ENCODE measurements at places on chromosomes 2 and 18.

- DNase-seq: no peak
Observed at GRCh38 chr2:130976591-130977237, 116.5 kb downstream of the FAM168B start.

DNA sequence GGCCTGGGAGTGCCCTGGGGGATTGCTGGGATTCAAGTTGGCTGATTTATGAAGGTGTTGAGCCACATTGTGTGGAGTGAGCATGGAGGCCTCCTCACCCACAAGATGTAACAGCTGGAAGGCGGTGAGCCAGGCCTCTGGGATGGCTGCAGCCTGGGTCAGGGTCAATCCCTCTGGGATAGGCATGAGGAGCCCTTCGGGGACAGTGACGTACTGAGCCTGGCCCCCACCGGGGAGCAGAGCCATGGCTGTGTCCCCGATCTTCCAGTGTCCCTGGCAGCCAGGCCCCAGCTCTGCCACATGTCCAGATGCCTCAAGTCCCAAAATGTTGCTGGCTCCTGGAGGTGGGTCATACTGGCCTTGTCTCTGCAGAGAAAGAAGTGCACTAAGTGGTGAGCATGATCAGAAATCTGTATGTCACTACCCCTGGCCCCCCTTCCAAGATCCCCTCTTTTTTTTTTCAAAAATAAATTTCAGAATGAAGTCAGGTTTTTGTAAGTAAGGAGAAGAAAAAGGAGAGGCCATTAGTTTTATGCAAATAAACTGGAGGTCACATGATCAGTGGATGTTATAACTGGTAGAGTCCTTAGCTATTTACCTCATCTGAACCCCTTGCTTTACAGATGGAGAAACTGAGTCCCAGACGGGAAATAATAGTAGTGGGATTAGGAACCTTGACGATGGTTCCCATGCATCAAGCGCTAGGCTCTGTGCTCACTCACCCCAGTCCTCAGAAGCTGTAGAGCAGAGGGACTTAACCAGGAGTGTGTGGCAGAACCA is 1.7 kb downstream of the TP53I3 start:
- DNase-seq: no peak

DNA sequence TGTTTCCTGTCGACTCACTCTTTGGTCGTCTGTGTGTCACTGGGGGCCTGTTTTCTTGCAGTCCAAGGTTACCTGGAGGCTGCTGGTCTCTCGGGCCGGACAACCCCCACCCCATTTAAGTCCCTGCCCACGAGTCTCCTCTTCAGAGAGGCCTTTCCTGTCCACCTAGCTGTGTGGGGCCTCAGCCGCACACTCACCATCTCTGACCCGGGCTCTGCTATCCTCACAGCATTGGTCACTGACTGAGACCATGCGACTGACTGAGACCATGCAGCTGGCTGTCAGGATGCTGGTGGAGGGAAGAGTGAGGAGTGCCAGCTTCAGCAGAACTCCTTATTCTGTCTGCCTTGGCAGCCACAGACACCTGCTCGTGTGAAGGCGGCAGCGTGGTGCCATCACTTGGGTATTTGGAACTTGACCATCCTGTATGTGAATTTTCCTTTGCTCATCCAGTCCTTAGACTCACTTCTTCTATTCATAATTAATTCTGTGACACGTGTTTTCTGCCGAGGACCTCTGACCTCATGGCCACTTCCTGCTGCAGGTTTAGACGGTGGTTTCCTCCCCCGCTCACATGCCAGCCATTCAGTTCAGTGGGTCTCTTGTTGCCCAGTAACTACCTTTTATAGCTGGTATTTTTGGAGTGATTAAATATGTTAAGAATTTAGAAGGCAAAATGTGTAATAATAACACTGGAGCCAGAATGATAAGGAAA is 47.5 kb upstream of the ASB1 start:
- DNase-seq: no peak

DNA sequence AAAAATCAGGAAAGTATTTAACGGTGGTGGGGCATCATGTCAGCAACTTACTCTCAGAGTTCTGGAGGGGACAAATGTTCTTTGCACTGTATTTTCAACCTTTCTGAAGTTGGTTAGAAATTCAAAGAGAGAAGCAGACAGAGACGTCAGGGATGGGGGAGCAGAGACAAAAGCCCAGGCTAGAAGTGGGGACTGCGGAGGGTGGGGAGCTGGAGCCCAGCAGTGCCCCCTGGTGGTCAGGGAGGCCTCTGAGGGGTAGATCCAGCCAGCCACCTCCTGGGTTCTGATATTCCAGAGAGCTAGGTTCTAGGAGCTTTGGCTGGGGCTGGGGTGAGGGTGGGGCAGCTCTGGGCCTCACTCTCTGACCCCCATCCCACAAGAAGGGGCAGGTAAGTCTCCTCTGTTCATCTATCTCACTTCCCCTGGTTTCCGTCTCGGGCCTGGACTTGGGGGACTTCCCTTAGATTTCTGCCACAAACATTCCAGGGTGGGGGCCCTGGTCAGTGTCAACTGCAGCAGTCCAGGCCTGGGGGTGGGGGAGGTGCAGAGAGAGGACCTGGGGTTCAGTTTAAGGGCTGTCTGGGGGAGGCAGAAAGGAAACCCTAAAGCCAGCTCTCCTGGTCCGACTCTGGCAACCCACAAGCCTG is 8.9 kb downstream of the TNS1 start:
- no peak for DNase-seq

DNA sequence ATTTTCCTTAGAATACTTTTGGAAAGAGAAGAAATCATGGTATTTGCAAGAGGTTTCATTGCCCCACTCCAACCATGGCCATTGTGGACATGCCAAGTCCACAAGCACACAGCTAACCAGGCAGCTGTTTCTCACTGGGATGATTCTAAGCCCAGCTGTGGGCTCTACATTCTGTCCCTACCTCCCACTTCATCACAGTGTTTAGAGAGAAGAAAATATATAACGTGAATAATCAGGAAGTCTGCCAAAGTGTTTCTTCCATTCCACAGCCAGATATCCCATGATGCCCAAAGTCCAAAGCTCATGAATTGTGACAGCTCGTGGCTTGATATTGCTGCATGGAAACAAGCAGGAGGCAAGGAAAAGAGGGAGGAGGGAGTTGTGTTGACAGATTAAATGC is 433.7 kb upstream of the GYPC start:
- DNase-seq: no peak

DNA sequence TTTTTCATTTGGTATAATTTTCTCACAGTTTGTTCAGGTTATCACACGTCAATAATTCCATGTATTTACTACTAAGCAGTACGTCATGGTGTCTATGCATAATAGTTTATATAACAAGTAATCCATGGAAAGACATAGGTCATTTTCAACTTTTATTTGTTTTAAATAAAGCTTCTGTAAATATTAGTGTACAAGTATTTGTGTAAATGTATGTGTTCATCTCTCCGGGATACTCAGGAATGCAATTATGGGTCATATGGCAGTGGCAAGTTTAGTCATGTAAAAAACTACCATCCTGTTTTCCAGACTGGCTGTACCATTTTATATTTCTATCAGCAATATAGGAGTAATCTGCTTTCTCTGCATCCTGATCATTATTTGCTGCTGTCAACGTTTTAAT is 231.1 kb upstream of the ZNF804A start:
- DNase-seq: no peak

DNA sequence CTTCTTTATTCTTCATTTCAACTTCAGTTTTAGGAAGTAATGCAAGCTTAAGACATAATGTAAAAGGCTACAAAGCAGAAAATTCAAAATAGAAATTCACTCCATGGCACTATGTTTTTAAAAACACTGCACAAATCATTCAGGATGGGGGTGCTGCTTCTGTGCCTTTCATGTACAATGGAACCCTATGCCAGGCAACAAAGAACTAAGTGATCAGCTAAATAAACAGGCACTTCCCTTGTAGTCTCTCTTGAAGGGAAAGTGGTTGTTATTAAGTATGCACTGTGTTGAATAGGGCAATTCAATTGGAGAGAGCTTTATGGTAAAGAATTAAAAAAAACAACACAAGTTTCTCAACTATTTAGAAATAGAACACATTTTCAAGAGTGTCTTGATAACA is 10.9 kb upstream of the ERBB4 start:
- DNase-seq: no peak

DNA sequence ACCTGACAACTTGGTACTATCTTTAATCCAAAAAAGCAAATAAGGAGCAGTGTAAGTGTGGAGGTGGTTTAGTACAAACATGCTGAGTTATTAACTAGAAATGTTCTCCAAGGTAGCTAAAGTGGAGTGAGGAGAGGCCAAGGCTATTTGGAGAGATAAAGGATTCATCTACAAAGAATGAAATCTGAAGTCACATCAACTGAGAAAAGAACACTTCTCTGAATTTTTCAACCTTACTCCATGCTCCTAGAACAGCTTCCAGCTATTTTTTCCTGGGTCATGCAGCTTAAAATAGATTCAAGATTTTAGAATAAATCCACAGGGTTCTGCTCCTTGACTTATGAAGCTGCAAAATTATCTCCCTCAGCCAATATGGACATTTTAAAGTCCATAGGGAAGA is 18.7 kb downstream of the IMMT start:
- DNase-seq: no peak

- no peak for DNase-seq
Observed at GRCh38 chr2:29281086-29281915, 166.1 kb downstream of the CLIP4 start.

DNA sequence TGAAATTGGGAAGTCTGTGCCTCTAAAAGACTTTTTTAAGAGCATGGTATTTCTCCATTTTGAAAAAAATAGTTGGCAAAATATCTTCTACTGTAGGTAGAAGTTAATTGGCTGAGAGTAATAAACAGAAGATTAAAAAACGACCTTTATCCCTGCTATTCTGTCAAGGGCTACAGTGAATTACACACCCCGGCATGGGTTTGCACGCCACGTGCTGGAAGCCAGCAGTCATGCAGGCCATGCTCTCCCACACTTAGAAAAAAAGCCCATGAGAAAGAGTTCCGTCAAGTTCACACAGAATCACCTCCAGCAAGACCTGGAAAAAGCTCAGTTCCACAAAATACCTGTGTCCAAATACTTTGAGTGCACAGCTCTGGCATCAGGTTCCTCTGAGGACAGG is 26.8 kb downstream of the FAM110C start:
- no peak for DNase-seq

DNA sequence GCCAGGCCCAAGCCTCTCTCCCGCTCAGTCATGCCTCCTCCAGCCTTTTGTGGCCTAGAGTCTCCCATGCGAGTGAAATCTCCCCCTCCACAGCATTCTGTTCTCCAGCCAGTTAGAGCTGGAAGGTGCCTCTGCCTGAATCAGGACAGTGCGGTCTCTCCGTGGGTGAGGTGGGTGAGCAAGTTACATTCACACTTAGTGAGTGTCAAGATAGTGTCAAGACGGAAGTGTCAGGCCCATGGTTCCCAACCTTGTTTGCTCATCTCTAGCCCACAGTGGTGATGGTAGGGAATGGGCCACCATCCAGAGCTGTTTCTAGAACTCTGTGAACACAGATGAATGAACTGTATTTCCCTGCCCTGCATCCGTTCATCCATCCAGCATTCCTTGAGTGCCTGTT is 59.5 kb downstream of the LPIN1 start:
- DNase-seq: no peak

DNA sequence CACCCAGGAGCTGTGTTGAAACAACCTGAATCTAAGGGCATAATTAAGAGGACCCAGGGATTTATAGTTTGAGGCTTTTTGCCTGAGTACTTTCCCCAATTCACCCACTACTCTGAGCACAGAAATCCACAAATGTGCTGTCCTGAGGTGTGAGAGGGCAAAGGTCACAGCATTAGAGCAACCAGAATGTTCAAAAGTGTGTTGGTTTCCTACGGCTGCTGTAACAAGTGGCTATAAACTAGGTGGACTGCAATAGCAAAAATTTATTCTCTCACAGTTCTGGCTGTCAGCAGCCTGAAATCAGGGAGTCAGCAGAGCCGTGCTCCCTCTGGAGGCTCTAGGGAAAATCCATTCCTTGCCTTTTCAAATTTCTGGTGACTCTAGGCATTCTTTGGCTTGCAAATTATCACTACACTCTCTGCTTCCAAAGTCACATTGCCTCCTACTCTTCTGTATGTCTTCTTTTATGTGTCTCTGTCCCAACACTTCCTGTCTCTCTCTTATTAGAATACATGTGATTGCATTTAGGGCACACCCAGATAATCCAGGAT is 91.4 kb upstream of the TACR1 start:
- no peak for DNase-seq
